ENCODE measurements at places on chromosomes 6 and 20. TPM values are rescaled to one million over a fixed set of nuclear protein-coding genes. Genes with fewer than 3 reads are reported as not detected.

The JAG1 gene
- total RNA-seq = 26.6 TPM

The GTSF1L gene
- not detected for total RNA-seq

The HCRTR2 gene
- not detected for total RNA-seq

The PAK5 gene
- total RNA-seq = not detected

The SAMHD1 gene
- 39.1 TPM for total RNA-seq

The DYNLT2 gene
- 0.65 TPM for total RNA-seq

The MCHR2 gene
- total RNA-seq = not detected

The PAQR8 gene
- total RNA-seq = 2.1 TPM

The SIRPD gene
- not detected for total RNA-seq

The EPB41L2 gene
- total RNA-seq = 63.8 TPM

The SLC26A8 gene
- 0.14 TPM for total RNA-seq

The BMP7 gene
- not detected for total RNA-seq

The SEL1L2 gene
- not detected for total RNA-seq
